Dorsolateral prefrontal cortex (tissue), 122 donors: ENCODE measurements at places on chromosomes 7 and 10.

- DNase-seq = no peak
Observed at GRCh38 chr7:102095321-102096011, 191.2 kb upstream of the SH2B2 start.

GRCh38 chr10:62990126-62990525 lies 143.0 kb upstream of the NRBF2 start:
- DNase-seq = no peak

DNA sequence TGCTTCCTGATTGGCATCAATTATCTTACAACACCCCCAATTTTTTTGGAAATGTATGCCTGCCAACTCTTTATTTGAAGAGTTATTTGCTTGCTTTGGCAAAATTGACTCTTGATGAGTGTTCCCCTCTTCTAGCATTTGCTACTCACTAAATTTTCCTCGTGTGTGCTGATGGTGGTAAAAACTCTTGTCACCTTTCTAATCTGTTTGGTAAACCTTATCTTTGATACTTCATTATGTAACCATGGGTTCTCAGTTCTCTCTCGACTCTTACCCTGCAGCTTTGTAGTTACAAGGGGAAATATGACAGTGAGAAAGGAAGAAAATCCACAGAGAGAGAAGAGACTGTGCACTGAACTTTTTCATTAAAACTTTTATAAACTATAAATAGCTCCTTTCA lies 102.5 kb downstream of the CDK14 start:
- DNase-seq = no peak

- no peak for DNase-seq
Observed at GRCh38 chr7:141563956-141564623, 12.9 kb downstream of the AGK start.

DNA sequence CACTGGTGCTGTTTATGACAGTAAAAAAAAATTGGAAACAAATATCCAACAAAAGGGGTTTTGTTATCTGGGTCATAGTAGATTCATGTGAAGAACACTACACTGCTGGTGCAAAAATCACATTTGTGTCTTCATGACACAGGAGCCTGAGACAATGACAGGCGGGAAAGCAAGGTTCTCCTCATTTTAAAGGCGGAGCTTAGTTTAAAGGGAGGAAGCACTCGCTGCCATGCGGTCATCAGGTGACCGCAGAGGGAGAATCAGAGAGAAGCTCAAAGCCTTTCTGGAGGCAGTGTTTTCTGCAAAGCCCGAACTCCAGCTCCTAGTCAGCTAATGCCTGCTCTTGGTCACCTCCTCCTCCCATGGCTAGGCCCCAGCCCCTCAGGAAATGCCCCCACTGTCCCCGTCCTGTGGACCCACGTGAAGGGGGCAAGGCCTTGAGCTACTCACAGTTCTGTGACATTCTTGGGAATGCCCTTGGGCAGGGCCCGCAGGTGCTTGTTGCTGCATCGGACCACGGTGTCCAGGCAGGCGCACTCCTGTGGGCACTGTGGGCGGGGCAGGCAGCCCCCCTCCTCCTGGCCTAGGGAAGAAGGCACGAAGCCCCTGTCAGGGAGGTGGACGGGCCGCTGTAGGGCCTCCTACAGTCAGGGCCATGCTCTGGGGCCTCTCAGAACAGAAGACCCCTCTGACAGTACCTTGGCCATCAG lies 146.1 kb downstream of the SLIT1 start:
- DNase-seq = no peak

GRCh38 chr7:47807756-47808155 lies 140.5 kb downstream of the PKD1L1 start:
- no peak for DNase-seq

DNA sequence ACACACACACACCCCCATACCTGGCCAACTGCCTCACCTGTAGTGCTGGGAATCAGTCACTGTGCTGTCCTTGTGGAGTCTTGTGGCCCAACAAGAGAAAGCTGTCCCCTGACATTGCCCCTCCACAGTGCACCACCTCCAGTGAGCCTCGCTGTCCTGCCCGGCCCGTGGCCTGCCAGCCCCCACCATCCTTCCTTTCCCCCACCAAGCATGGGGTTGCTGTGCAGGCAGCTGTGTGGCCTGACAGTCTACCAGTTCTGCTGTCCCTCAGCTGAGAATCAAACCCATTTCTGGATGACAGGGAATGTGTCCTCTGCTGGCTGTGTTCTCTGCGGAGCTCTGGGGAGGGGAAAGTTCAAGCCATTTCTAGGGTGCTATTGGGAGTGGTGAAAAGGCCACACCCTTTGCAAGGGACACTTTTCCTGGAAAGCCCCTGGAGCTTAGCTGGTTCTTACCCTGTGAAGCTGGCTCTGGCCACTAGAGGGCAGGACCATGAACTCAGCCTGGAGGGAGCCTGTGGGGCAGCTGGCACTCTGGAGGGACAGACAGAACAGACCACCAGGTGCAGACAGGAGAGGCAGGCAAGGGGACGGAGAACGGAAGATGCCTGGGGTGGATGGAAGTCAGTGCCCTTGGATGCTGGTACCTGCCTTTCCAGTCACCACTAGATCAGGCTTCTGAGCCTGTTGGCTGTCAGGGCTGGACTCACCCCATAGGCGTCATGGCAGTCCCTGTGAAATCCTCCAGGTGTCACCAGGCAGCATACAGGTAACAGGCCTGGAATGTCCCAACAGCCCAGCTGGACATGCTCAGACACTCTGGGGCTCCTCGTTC lies 10.5 kb upstream of the MTPAP start:
- DNase-seq = peak; percentile 41

DNA sequence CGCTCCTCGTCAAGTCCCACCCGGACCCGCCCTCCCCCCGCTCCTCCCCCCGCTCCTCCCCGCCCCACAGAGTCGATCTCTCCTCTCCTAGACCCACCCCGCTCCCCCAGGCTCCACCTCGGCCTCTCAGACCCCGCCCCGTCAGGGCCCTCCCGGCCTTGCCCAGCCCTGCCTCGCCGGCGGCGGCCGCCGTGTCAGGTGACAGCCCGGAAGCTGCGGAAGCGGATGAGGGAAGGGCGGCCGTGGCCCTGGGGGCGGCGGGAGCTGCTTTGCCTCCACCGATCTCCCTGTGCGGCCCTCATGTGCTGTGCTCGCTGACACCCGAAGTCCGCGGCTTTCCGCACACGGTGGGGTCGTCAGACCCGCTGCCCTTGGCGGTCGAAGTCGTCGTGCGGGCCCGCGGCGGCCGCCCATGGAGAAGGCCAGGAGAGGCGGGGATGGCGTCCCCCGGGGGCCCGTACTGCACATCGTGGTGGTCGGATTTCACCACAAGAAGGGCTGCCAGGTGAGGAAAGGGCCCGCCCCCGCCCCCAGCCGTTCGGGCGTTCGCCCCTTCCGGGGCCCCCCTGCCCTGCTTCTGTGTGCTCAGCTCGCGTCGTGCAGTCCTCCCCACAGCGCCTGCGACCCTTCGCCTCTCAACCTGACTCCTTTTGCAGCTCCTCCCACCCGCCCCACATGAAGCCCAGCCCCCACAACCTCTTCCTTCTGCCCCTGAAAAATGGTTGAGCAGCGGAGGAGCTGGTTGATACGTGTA lies at the start of gene AVL9:
AVL9 (plus strand) TSS at position 192 of the 754 bp plus-strand sequence; CDS start at position 413, 221 bp downstream.
- DNase-seq = peak; percentile 95

GRCh38 chr7:157673573-157673972 lies 336.8 kb downstream of the DNAJB6 start:
- DNase-seq = no peak

- peak; percentile 89 for DNase-seq
Observed at GRCh38 chr10:43396928-43397624, 11.9 kb downstream of the HNRNPF start.
